ENCODE measurements at places on chromosomes 2 and 18.

GRCh38 chr2:145245268-145245870 lies 725.5 kb upstream of the ZEB2 start:
- no peak for DNase-seq

DNA sequence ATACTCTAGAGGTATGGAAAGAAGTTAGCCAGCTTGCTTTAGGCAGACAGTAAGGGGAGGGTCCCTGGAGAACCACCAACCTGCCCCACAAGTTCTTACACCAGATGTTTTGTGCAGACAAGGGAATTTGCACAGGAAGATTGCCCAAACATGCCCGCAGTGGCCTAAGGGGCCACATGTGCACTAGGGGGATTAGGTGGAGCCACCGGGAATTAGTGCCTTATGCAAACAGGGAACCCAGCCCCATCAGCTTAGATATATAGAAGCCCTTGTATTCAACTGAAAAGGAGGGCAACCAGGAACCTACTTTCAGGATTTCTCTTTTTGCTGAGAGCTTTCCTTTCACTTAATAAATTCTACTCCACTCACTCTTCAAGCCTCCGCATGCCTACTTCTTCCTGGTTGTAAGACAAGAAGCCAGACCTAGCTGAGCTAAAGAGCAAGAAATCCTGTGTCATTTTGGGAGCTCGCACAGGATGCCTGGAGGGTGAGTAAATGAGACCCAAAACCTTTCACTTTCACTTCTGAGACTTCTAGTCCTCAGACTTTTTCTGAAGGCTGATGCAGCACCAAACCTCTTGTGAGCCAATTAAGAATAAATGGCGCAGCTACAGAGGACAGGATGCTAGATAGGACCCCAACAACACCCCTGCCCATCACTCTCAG lies 146.3 kb downstream of the GCA start:
- no peak for DNase-seq

DNA sequence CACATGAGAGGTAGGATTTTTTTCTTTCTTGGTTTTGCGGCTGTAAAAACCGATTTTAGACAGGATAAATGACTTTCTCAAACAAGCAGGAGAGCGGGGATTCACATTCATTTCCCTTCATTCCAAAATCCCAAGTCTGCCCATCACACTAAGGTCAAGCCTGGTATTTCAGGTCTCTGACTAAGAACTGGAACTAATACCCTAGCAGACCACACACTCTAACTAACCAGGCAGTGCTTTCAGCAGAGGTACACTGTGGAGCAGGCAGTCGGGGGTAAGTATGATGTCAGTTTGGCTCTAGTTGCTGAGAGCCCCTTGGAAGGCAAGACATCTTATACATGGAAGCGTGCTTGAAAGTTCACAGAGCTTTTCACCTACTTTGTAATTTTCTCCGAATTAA lies 128.1 kb upstream of the LHCGR start:
- no peak for DNase-seq

DNA sequence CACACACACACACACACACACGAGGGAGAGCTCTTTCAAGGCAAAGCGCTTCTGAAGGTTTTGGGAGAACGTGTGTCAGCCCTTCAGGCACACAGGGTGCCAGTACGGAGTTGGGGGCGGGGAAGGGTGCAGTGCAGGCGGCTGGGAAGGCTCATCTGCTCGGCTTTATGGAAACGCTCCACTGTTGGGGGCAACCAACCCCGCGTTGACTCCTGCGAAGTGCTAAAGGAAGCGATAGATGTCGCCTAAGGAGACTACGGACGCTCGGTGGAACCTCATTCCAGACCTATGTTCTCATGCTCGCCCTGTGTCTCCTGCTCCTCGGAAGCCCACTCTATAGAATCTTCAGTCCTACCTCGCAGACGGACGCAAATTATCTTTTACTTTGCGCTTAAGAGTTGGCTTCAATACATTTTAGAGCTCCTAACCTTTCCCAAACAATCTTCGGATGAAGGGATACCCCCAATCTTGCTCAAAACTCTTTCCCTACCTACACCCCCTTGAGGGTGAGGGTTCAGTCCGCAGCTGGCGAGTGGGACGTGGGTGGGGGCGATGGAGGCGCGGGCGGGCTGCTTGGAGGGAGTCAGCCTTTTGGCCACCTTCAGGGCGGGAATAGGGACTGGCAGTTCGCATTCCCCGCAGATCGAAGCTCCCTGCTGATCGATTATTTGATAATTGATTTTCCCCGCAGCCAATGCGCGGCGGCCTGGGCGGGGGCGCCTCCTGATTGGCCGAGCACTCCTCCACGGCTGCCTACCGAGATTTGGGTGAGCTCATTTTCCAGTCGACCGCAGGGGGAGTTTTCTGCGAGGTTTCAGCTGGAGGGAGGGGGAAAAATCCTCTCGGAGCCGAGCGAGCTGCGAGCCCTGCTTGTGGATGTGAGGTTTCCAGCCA lies 1.9 kb upstream of the MEIS1 start:
- DNase-seq: peak; percentile 96

- no peak for DNase-seq
Observed at GRCh38 chr2:96144481-96145035, 682 bp downstream of the DUSP2 start.

DNA sequence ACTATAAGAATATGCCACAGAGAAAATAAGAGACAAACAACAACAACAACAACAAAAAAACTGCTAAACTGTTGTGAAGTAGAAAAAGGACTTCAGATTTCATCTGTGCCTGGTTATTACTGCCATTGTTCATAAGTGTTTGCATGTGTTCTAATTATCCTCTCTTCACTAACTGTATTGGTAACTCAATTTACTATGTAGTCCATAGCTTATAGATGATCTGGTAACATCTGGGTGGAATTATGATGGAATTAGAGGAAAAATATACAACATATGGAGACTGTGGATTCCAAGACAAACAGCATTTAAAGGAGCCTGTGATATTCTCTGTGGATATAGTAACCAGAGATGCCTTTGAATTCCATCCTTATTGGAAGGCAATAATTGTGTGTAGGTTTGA lies 1891.5 kb upstream of the PIK3C3 start:
- DNase-seq: no peak

DNA sequence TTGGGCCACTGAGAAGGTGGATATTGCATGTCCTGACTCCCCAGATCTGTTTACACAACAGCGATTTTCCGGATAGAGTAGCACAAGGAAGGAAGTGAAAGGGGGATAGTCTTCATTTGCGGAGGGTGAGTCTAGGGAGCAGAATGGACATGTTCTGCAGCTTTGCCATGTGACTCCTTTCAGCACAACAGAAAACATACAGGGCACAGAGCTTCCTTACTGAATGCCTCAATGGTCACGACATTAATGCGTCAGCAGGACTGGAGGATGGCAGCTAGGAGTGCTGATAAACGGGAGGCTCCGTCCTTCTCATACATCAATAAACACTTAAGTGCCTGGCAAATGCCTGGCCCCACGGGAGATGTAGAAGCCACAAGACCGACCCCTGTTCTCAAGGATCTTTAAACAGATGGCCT lies 163.0 kb downstream of the FAM210A start:
- DNase-seq: no peak

GRCh38 chr18:69838620-69839411 lies 108.9 kb downstream of the CD226 start:
- no peak for DNase-seq

- no peak for DNase-seq
Observed at GRCh38 chr2:193542762-193543161, 1348.0 kb upstream of the TMEFF2 start.

GRCh38 chr18:48450685-48451084 lies 41.5 kb upstream of the ZBTB7C start:
- DNase-seq: no peak

DNA sequence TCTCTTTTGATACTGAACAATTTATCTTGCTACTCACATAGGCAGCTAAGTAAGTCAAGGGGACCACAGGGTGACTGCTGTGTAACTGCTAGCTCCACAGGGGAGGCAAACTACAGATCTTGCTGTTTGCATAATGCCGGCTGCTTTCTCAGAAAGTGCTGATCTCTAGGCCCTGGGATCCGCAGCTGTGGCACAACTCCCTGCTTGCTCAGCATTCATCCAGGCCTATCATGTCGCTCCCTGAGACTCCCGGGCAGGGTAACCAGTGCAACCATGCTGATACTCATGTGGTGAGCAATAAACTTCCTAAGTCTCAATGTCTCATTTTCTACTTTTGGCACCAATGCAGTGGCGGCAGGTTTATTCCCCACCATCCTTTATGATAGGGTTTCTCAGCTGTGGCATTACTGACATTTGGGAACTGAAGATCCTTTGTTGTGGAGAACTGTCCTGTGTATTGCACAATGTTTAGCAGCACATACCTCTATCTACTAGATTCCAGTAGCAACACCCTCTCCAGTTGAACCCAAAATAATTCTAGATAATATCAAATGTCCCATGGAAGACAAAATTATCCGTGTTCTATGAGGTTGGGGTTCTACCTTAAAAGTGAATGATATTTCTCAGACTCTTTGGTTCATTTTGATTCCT lies 1101.3 kb downstream of the LRP1B start:
- no peak for DNase-seq

- no peak for DNase-seq
Observed at GRCh38 chr2:157815421-157815820, 60.7 kb downstream of the ACVR1 start.

DNA sequence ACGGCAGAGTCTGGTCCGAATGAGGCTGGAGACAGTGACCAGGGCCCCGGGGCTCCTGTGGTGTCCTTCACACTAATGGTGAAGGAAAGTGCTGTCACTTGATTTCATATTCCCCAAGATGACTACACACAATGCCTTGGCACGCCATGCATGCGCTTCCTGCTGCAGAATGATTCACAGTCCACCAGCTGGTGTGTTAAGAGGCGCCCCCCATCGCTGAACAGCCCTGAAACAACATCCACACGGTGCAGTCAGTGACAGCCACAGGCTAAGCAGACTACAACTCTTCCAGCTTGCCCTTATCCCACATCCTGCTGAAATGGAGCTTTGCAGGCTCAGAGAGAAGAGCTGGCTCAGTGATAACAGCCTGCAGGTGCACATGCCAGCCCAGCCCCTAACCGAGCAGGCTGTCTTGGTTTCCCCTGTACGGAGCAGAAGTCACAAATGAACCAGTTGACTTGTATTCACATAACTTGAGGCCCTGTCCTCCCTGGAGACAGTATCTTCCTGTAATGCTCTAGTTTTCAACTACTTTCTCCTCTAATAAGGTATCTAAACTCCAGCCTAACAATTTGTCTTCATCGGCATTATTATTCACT lies 24.3 kb upstream of the CDH20 start:
- no peak for DNase-seq

GRCh38 chr18:65057439-65058083 lies 693.3 kb upstream of the CDH7 start:
- DNase-seq: no peak

GRCh38 chr2:24924266-24924665 lies 4.2 kb upstream of the ADCY3 start:
- no peak for DNase-seq

DNA sequence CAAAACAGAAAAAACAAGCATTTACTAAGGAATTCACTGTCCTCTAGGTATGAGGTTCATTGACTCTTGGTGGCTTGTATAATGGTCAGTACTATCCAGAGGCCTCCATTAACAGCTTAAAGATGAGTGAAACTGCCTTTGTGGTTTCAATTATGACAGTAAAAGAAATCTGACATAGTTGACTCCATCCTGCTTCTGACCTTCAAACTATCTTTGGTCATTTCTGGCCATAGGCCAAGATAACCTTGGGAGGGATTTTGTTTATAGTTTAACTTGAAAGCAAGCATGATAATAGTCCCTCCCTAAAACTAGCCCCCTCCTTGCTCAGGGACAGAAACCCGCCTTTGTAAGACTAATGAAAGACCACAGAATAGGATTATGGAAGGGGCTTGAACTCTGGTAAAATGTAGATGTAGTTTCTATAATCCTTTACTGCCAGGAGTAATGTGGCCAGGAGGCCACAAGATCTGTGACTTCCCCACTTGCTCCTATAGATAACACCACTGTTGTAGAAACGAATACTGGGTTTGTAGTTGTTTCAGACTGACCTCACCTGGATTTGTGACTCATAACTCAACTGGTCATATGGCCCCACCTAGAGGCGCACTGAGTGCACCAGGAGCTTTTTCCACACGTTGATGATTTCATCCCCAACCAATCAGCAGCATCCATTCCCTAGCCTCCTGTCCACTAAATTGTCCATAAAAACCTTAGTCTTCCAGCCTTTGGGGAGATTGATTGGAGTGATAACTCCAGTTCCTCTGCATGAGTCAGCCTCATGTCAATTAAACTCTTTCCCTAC lies 8.6 kb upstream of the PLEKHM3 start:
- no peak for DNase-seq

DNA sequence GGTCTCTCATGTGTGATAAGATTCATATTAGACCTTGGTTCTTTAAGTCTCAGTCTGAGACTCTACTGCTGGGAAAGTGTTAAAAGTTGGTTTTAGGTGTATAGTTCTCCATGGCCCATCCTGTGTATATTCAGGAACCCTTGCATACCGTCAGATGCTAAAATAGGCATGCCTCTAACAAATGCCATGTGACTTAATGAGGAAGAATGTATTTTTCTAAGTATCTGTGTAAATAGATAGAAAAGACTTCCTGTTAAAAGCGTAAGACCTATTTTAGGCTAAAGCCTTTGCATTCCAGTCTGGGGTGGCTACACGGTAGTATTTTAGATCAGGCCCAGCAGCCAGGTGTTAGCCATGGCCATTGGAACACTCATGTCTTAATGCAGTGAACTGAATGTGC lies 73.3 kb downstream of the RHBDD1 start:
- DNase-seq: no peak

DNA sequence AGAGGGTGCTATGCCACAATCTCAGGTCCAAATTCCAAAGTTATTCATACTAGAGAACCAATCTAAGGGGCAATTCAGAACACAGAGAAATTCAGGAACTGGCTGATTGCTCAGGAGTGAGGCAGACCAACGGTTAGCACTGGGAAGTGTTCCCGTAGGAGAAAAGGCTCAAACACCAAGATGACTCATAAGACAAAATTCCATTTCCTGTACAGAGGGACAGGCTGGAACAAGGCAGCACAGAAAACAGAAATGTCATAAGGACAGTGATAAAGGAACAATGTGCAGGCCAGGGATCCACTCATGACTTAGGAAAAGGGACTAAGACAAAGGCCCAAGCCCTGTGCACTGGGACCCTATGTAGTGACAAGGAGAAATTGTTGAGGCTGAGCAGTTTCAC lies 54.2 kb downstream of the PDE1A start:
- DNase-seq: peak; percentile 79

GRCh38 chr2:208248601-208249000 lies 6.3 kb downstream of the IDH1 start:
- no peak for DNase-seq
